ENCODE measurements at places on chromosomes 13 and 19. TPM values are rescaled to one million over a fixed set of nuclear protein-coding genes. Genes with fewer than 3 reads are reported as not detected.
A peak's percentile ranks its signal among the peaks of the same experiment; 100 is the strongest.

DNA sequence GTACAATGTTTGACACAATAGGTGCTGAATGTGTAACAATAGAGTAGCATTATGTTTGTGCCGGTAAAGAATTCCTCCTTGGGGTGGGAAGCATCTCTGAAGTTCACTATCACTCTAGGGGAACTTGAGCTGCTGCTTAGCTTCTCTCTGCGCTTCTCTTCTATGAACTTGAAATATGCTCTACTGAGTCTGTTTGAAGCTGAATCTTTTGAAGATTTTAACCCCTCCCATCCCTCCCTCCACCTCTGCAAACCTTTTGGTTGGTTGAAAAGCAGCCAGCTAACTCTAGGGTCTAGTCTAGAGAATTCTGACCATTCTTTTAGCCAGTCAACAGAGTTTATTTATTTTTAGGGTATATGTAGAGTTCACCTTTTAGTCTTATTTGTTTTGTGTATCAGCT, 2.5 kb downstream of the PCCA start:
- DNase-seq = no peak

- DNase-seq = no peak
These were observed 15.6 kb downstream of the NAA16 start for GRCh38 chr13:41326661-41327060.

- peak; percentile 83 for DNase-seq
These were observed at the start of gene DBP for GRCh38 chr19:48636859-48637448. TSS of gene DBP (minus strand) at chr19:48637379. CDS start at chr19:48636994, 385 bp downstream.

- no peak for DNase-seq
These were observed 180.2 kb downstream of the SLITRK5 start for GRCh38 chr13:87851410-87851809.

DNA sequence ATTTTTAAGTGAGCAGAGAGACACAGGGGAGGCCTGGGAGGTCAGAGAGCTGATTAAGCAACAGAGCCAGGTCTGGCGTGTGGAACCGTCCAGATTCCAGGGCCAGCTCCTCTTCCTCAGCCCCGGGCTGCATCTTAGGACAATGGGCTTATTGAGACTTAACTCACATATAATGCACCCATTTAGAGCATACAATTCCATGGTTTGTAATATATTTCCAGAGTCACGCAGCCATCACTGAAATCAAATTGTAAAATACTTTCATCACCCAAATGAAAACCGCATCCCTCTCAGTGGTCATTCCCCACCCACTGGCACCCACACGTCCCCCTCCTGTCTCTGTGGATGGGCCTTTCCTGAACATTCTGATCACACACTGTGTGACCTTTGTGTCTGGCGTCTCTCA, 2.1 kb upstream of the HMG20B start:
- no peak for DNase-seq

- no peak for DNase-seq
These were observed 299.7 kb upstream of the SGCG start for GRCh38 chr13:22880741-22881720.

- DNase-seq = no peak
These were observed 69.8 kb downstream of the CDK8 start for GRCh38 chr13:26323764-26324163.

DNA sequence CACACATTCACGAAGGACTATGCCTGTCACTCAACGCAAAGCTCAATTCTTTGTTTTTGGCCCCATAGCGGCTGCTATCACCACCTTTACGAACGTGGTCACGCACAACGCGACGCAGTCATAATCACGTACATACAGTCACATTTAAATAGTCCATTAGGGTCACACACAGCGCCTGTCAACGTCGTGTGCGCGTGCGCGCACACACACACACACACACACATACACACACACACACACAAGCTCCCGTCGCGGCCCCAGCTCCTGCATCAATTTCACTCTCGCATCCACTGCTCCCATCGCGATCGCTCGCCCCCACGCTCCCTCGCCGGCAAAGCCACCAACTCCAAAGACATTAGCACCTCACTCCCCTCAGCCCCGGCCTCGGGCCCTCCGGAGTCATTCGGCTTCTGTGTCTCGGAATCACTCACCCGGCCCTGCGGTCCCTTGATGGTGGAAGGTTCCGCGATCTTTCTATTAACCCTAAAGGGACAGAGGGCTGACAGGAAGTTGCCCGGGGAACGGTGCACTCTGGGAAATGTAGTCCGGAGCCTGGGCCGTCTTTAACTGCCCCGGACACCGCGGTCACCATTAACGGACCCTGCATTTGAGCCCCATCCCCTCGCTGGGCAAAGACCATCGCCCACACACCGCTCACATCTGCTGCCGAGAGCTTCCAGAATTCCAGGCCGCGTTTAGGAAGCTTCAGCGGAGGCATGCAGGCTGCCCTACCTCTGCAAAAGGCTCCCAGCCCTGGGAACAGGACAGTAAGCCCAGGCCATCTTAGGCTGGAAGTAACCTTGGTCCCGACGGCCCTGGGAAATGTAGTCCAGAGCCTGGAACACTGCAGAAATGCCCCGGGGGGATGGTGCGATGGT, at the start of gene ZNF790:
Gene ZNF790, minus strand, starts transcription at position 482 of the 878 bp plus-strand sequence. CDS start 12,768 bp downstream, outside the sequence.
- peak; percentile 90 for DNase-seq

- DNase-seq = no peak
These were observed 161.5 kb downstream of the MZT1 start for GRCh38 chr13:72565893-72566292.

- no peak for DNase-seq
These were observed 26.1 kb downstream of the ZMYM2 start for GRCh38 chr13:19984430-19985218.

DNA sequence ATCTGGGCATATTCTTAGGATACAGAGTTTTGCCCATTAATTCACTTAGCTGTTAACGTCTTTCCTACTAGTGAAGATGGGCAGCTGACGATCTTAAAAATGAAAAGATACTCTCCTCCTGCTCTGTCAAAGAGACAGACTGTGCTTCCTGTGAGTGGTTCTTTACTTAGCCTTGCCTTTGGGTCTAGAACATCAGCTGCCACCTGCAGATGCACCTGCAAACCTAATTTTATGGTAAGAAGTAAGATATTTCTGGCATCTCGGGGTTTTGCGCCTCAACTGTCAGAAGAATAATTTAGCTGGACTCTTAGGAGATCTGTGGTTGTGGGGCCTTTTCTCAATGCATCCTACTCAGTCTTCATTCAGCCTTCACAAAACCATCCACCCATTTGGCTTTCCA, 36.2 kb downstream of the TRPC4 start:
- DNase-seq = no peak

The OR7C1 gene
- total RNA-seq = 0.04 TPM

The PRSS57 gene
- total RNA-seq = not detected

The LIG1 gene
- total RNA-seq = 16.9 TPM

The ZNF235 gene
- total RNA-seq = 11.5 TPM

The SLC15A1 gene
- total RNA-seq = 0.22 TPM

The ZNF878 gene
- total RNA-seq = 0.27 TPM

The LRRC63 gene
- total RNA-seq = 0.49 TPM

The KLHL1 gene
- not detected for total RNA-seq
